Activated naive CD8-positive, alpha-beta T cell treated with anti-CD3 and anti-CD28 coated beads for 36 hours (primary cell): ENCODE measurements at places on chromosomes 1 and 21. TPM values are rescaled to one million over a fixed set of nuclear protein-coding genes. Genes with fewer than 3 reads are reported as not detected.

The FCRL5 gene
- total RNA-seq, result 0.32 TPM

- H3K4me1 ChIP-seq, result peaks cover 60% of the 10 kb centered on the region
- peaks cover 71% of the 10 kb centered on the region for H3K36me3 ChIP-seq
- no peaks in the 10 kb centered on the region for H3K27me3 ChIP-seq
- DNase-seq, result no peak
- H3K27ac ChIP-seq, result peak overlapping the region; percentile 100
Measured at GRCh38 chr1:12511516-12512468, 106.2 kb downstream of the DHRS3 start.

DNA sequence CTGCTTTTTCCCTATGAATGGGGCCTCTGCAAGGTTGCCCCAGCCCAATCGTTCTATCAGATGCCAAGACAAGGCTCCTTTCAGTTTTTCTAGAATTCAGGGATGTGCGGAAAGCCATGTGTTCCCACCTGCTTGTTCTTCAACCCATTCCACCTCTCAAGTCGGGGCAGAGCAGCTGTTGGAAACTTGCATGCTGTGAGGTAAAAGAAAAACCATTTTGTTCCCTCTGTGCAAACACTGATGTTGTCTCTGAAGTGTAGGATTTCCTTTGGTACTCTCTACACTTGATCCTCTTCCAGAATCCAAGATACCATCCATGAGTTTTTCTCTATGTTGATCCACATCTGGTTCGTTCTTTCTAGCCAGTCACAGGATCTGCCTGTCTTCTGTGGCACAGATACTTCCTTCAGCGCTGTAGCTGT, 7.3 kb downstream of the IER5 start:
- peaks cover 69% of the 10 kb centered on the region for H3K4me1 ChIP-seq
- H3K36me3 ChIP-seq, result peaks cover 39% of the 10 kb centered on the region

DNA sequence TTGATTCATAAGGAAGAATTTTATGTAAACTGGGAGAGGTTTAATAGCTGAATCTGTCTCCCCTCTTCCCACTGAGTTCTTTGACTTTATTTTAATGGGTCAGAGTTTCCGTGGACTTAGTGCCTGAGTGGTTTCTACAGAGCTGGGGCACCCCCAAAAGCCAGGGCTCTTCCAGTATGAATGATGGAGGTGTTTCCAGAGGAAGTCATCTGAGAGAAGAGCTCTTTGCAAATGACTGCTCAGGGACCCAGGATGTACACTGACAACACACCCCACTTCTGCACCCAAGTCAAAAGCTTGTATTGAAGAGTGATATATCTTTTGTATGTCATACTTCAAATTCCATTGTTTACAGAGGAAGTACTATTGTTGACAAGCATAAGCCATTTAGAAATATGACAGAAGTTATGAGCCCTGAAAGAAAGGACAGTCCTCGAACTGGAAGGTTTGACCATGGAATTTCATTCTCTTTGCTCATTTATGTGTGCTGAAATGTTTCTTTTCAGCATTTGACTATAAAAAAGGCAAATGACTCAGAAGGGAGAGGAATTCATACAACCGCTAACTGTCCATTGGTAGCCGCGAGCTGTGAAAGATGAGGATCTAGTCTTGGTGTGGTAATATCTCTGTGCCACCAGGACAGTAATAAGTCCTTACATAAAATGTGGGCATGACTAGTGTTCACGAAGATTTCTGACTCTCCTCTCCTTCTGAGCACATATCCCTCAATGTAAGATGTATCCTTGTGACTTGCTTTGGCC, 25.4 kb upstream of the LMX1A start:
- no peak overlapping the region for H3K4me3 ChIP-seq
- H3K27ac ChIP-seq, result no peak overlapping the region
- H3K27me3 ChIP-seq, result peaks cover 45% of the 10 kb centered on the region
- peaks cover 7% of the 10 kb centered on the region for H3K4me1 ChIP-seq
- DNase-seq, result no peak
- H3K36me3 ChIP-seq, result no peaks in the 10 kb centered on the region

The TFF2 gene
- not detected for total RNA-seq

GRCh38 chr1:226121587-226122400, 59.3 kb downstream of the H3-3A start:
- peaks cover 19% of the 10 kb centered on the region for H3K4me1 ChIP-seq
- H3K36me3 ChIP-seq, result no peaks in the 10 kb centered on the region
- H3K4me3 ChIP-seq, result peak overlapping the region; percentile 75
- peak; percentile 84 for DNase-seq
- H3K27ac ChIP-seq, result peak overlapping the region; percentile 91

DNA sequence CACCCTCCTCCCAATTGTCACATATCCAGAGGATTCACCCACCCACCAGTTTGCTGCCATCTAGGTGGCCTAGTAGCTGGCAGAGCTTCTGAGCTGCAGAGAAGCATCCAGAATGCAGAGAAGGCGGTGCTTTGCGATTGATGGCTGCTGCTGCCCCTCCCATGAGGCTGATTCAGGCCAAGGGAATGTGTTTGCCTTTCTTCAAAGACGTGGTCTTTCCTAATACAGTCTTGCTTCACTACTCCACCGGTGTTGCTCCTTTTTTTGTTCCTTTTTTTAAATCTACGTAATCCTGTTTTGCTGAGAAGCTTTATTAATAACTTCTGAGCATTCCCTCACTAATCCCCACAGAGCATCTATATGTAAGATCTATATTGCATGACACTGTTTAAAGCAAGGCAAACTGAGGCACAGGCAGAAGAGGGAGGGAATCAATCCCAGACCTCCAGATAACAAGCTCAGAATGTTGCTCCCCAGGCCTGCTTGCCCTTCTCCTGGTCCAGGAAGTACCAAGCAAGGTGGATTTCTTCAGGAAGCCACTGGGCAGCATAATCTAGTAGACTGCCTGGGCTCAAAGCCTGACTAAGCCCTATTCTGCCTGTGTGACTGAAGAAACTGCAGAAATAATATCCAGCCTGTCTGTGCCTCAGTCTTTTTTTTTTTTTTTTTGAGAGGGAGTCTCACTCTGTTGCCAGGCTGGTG, 275.5 kb upstream of the FMN2 start:
- H3K27ac ChIP-seq, result no peak overlapping the region
- no peak overlapping the region for H3K4me3 ChIP-seq
- H3K36me3 ChIP-seq, result no peaks in the 10 kb centered on the region

DNA sequence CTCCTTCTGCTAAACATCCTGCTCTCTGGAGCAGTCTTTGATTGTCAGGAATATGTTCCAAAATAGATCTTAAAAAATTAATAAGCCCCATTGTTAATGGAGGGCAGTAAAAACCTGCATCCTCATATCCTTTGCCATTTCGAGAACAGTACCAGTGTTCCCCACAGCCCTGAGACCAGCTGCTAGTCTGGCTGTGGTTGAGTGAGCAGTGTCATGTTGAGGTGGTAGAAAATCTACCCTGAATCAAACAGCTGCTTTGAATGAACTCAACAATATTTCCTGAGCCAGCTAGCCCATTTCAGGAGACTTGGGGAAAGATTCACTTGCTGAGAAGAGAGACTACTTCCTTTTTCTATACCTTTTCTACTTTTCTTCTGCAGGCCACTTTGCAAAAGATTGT, 24.4 kb downstream of the FABP3 start:
- no peak overlapping the region for H3K27ac ChIP-seq
- no peaks in the 10 kb centered on the region for H3K27me3 ChIP-seq
- H3K4me1 ChIP-seq, result no peaks in the 10 kb centered on the region
- no peak for DNase-seq
- peaks cover 12% of the 10 kb centered on the region for H3K36me3 ChIP-seq

- no peaks in the 10 kb centered on the region for H3K36me3 ChIP-seq
- H3K27ac ChIP-seq, result no peak overlapping the region
- H3K4me3 ChIP-seq, result peak overlapping the region; percentile 78
- peaks cover 42% of the 10 kb centered on the region for H3K4me1 ChIP-seq
Measured at GRCh38 chr1:27601771-27602461, 2.0 kb downstream of the AHDC1 start.

GRCh38 chr1:170874671-170875070, 60.7 kb upstream of the MROH9 start:
- H3K4me3 ChIP-seq, result no peak overlapping the region
- H3K27me3 ChIP-seq, result peaks cover 6% of the 10 kb centered on the region
- H3K36me3 ChIP-seq, result peaks cover 2% of the 10 kb centered on the region
- H3K27ac ChIP-seq, result no peak overlapping the region
- H3K4me1 ChIP-seq, result no peaks in the 10 kb centered on the region

- H3K27me3 ChIP-seq, result no peaks in the 10 kb centered on the region
- H3K4me3 ChIP-seq, result peak within 1 kb of the TSS; percentile 82
- DNase-seq, result peak; percentile 55
Measured at GRCh38 chr21:36156815-36157670, at the start of gene DOP1B. Gene DOP1B, plus strand, starts transcription at chr21:36156824. Its CDS starts 7,910 bp downstream, at chr21:36164734.

The TMEM81 gene
- total RNA-seq, result 2.4 TPM

DNA sequence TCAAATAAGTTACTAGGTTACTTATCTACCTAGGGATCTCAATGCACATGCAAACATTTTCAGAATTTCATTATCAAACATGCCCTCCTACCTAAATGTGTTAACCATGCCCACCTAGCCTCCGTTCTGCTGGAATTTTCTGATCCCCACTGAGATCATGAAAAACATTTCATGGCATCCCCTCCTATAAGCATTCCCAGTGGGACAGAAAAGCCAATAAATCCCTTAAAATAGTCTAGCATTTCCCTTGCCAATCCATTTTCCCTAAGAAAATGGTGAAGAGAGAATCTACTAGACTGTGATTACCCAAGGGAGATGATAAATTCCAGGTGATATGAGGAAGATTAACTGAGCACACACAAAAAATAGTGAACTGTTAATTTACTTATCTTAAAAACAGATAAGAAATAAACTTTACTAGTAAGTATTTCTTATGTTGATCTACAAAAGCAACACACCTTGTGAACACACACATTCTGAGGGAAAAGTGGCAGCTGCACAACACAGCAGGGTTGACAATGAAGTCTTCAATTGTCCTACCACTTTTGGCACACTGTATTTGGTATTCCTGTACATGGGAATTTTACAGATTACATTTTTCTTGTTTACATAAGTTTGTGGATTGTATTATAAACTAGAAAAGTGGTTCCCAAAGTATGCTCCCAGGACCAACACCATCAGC, 49.6 kb downstream of the ARID4B start:
- no peak overlapping the region for H3K4me3 ChIP-seq
- DNase-seq, result no peak
- H3K36me3 ChIP-seq, result peaks cover 13% of the 10 kb centered on the region
- no peak overlapping the region for H3K27ac ChIP-seq
- peaks cover 54% of the 10 kb centered on the region for H3K4me1 ChIP-seq

DNA sequence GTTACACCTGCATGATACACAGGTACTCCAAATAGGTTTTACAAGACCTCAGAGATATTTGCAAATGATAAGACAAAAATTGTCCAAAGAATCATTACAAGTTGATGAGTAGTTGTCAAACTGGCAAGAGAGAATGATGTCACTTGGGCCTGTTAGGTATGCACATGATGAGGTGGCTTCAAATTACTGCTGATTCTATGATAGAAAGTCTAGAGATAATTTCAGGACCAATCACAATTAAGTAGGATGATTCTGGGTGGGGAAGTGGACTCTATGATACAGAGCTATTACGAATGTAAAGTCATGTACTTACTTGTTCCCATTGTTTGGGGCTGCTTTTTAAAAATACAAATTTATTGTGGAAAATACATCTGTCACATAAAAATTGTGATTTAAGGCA, 5.2 kb upstream of the SPRR1B start:
- H3K4me1 ChIP-seq, result no peaks in the 10 kb centered on the region
- DNase-seq, result no peak
- H3K4me3 ChIP-seq, result no peak overlapping the region
- H3K27me3 ChIP-seq, result peaks cover 20% of the 10 kb centered on the region

GRCh38 chr1:240706150-240706935, 94.4 kb upstream of the GREM2 start:
- no peak for DNase-seq
- no peaks in the 10 kb centered on the region for H3K4me1 ChIP-seq
- peaks cover 15% of the 10 kb centered on the region for H3K27me3 ChIP-seq
- no peaks in the 10 kb centered on the region for H3K36me3 ChIP-seq

DNA sequence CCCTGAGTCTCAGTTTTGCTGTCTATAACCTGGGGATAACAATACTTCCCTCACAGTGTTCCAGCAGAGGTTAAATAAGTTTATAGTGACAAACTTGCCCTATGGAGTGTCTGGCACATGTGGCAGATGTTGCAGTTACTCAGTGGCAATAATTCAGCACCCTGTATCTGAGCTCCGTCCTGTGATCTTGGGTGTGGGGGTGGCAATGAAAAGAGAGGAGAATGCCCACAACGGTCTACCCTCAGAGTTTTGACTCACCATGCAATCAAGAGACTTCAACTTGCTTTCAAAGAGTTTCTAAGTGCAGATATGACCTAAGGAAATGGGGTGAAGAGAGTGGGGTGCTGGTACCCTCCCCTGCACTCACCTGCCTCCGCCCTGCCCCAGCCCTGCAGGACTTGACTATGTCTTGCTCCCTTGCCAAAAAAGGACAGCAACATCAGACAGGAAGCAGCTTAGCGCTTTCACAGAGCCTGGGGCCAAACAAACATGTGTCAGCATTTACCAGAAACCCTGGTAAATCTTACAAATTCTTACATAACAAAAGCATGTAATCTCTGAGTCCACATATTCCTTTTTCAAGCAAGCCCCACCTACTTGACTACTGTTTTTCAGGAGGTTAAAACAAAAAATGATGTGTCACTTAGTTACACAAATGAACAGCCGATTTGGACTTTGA, 185.1 kb upstream of the CAMK1G start:
- H3K4me3 ChIP-seq, result no peak overlapping the region
- peaks cover 9% of the 10 kb centered on the region for H3K27me3 ChIP-seq
- no peak overlapping the region for H3K27ac ChIP-seq

DNA sequence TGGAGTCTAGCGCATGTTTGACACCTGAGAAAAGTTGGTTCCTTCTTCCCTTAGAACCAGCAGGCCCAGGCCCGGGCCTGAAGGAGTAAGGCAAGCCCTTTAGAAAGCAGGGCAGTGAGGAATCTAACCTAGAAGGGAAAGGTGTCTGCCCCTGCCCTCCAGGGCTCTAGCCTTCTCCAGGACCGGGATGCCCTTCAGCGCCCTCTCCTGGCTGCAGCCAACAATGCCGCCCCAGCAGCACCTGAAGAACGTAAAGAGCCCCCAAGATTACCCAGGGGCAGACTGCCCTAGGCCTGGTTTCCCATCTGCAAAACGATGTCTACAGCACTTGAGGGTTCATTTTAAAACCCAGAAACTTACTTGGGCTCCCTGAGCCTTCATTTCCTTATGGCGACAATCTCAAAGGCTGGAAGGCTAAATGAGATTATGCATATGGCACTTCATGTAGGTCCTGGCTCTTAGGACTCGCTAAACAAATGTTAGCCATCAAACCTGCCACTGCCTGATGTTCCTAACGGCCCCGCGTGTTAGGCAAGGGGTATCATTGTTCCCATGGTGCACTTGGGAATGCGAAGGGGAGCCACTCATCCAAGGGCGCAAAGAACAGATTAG, 106.7 kb upstream of the KLHDC7A start:
- H3K4me1 ChIP-seq, result no peaks in the 10 kb centered on the region
- no peaks in the 10 kb centered on the region for H3K36me3 ChIP-seq
- H3K27me3 ChIP-seq, result peaks cover 23% of the 10 kb centered on the region
- no peak overlapping the region for H3K27ac ChIP-seq
- H3K4me3 ChIP-seq, result no peak overlapping the region

DNA sequence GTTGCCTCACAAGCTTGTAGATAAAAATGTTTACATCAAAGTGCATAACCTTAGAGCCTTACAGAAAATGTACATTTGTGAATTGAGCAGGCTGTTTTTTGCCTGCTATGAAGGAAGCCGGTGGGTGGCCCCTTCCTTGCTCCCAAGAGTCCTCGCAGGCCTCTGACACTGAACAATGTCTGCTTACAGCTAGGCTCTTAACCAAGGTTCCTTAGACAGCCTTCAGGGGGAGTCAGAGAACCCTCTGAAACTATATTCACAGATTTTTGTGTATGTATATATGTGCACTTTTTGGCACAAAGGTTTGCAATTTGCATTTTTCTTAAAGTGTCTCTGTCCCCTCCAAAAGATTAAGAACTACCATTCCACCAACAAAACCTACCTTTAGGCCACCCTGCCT, 282.6 kb downstream of the BARHL2 start:
- no peaks in the 10 kb centered on the region for H3K36me3 ChIP-seq
- no peak overlapping the region for H3K27ac ChIP-seq
- DNase-seq, result no peak
- no peak overlapping the region for H3K4me3 ChIP-seq
- peaks cover 6% of the 10 kb centered on the region for H3K27me3 ChIP-seq
- H3K4me1 ChIP-seq, result no peaks in the 10 kb centered on the region
